ENCODE measurements at places on chromosomes 1 and 21. TPM values are rescaled to one million over a fixed set of nuclear protein-coding genes. Genes with fewer than 3 reads are reported as not detected.

DNA sequence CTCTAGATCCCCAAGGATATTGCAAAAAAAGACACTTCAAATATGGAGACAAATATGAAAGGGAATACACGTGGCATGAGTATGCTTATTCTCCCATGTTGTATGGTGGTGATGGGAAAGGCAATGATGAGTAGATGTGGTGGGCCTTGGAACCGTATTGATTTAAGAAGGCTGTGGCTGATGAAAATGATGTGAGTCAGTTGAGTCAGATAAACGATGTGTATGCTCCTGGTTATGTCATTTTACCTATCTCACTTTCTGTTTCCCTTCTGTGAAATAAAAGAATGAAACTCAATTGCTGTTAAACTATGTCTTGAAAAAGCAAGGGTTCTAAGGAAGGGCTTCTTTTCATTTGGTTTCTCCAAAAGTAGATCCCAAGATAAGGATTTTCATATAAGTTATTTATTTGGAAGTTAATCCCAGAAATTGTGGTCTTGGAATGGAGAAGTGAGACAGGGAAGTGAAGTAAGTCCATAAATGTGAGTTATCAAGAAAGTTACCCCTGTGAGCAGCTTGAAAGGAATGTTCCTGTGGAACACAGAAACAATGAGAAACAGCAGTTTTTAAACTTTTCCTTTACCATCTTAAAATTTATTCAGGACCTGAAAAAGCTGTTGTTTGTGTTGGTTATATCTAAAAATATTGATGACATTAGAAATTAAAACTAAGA, 292.0 kb downstream of the DUSP10 start:
- DNase-seq, result no peak

Gene ITGB2
- 82.0 TPM for total RNA-seq

- no peak for DNase-seq
Observed at GRCh38 chr1:25198663-25199252, 33.5 kb downstream of the SYF2 start.

DNA sequence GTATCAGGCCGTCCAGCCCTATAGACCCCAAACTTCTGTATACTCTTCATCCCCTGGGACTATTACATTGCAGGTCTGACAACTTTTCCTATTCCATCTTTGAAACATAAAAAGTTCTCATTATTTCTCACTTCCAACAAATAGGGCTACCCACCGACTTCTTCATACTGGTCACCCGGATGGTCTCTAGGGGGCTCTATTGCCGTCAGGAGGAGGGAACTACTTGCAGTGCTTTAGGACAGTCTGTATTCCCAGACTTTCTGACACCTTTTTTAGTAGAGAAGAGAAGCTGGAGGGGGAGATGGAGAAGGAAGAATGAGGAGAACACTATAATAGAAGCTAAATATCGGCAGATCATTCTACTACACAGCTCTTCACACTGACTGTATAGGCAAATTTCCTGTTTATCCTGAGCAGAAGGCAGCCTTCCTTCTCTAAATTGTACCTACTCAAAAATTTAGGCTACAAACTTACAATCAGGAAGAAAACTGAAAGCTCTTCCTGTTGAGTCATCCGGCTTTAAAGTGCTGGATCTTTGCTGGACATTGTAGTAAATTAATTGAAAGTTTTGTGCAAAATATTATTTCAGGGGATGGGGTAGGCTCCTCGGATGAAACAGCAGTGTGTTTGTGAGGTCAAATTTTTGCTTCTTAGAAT, 54.6 kb downstream of the CDC7 start:
- no peak for DNase-seq

GRCh38 chr21:34875830-34876229, 173.3 kb downstream of the RUNX1 start:
- DNase-seq, result no peak

GRCh38 chr1:32249831-32250525, 1.1 kb upstream of the LCK start:
- DNase-seq, result peak; percentile 67

Gene OR6K6
- not detected for total RNA-seq

- DNase-seq, result no peak
Observed at GRCh38 chr1:152957561-152957960, 10.6 kb downstream of the SPRR5 start.

DNA sequence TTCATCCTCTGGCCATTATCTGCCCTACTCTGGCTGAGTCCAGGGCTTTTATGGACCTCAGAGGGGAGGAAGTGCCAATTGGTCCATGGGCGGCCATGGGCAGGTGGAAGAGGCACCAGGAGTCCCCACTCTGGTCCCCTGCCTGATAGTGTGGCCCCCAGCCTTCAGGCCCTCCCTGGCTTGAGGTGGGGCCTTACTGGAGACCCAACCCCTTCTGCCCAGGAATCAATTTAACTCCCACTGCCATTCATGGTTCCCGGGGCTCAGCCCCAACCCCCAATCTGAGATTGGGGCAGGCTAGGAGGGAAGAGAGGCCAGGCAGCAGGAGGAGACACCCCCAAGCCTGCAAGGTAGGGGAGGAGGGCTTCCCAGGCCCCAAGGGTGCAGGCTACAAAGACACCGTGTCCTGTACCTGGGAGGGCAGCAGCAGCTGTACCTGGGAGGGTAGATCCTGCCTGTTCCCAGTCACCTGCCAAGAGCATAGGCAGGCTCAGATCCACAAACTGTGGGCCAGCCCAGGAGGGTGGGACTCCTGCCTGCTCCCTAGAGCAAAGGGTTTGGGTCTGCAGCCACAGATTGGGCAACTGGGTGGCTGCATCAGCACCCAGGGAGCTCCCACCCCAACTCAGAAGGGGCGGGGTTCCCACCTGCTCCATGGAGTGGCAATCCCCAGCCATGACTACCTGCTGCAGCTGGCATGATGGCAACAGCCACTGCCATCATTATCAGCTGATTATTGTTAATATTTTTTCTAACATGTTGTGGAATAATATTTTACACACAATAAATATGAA, 1044.1 kb upstream of the B3GALT2 start:
- DNase-seq, result no peak

GRCh38 chr1:170461762-170462384, 70.1 kb upstream of the GORAB start:
- no peak for DNase-seq

Gene CRNN
- not detected for total RNA-seq

Gene VASH2
- 2.1 TPM for total RNA-seq

DNA sequence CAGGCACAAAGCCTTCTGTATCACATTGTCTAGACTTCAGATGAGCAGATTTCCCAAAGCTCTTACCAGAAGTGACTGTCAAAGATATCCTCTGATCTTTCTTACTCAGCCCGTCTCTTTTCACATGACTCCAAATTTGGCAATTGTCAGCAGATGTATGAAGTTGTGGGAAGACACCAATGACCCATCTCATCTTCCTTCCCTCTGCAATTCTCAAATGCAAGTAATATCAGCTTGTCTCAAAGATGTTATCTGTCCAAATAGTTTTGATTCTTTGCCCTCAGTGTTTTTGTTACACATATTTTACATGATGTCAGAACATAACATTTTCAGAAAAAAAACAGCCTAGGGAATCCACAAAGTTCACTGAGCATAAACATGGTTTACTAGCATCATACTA, 45.1 kb upstream of the RGS2 start:
- DNase-seq, result no peak

Gene NUDT4B
- total RNA-seq, result 16.3 TPM

- DNase-seq, result no peak
Observed at GRCh38 chr1:57576756-57577155, 152.9 kb upstream of the DAB1 start.

Gene FAM151A
- total RNA-seq, result not detected

Gene S100B
- 37.5 TPM for total RNA-seq

DNA sequence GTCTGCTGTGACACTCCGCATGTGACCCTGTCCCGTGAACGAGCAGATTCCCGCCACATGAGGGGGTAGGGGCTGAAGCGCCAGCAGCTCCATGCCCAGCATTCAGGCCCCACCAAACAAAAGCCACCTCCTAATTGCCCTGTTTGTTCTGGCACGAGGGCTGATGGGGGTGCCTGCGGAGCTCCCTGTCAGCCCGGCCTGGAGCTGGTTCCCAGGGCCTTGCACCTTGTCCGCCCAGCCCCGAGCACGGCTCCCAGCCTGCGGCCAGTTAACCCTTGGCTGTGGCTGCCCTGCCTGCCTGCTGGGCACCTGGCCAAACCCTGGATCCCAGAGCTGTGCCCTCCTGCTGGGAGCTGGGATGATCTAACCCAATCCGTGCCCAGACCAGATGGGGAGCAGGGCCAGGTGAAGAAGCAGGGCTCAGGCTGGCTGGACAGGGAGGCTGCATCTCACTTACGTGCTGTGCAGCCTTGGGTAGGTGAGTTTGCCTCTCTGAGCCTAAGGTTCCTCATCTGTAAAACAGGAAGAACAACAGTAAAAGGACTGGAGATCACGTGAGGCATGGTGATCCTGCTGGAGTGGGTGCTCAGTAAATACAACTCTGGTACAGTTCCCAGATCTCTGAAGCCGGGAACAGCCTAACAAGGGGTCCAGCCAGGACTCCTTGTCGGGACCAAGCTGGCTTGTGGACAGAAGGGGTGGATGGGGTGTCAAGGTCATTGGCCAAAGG, 110.9 kb upstream of the IFFO2 start:
- DNase-seq, result no peak

DNA sequence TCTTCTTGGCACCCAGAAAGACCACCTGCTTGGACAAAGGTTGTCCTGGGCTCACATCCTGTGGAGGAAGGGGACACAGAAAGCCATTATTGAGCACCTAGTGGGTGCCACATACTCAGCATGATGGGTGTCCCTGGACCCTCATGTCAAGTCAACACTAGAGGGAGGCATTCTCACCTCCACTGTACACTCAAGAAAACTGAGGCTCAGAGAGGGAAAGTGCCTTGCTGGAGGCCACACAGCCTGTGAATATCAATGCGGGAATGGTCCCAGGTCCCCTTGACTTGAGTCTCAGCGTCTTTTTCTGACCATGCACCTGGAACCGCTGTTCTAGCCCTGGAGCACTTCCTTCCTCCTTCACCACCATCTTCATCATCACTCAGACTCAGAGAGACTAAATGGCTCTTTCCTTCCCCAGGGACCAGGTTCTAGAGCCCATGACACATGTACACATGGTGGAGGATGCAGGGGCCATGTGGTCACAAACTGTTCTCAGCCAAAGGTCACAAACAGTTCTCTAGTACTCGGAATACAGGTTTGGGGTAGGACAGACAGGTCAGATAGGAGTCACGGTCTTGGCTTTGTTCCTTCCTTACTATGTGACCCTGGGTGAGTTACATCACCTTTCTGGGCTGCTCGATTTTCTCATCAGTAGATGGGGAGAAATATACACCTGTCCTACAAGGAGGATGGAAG, 89.2 kb upstream of the WNT4 start:
- no peak for DNase-seq

GRCh38 chr1:210003501-210003900, 65.5 kb downstream of the SYT14 start:
- DNase-seq, result no peak

DNA sequence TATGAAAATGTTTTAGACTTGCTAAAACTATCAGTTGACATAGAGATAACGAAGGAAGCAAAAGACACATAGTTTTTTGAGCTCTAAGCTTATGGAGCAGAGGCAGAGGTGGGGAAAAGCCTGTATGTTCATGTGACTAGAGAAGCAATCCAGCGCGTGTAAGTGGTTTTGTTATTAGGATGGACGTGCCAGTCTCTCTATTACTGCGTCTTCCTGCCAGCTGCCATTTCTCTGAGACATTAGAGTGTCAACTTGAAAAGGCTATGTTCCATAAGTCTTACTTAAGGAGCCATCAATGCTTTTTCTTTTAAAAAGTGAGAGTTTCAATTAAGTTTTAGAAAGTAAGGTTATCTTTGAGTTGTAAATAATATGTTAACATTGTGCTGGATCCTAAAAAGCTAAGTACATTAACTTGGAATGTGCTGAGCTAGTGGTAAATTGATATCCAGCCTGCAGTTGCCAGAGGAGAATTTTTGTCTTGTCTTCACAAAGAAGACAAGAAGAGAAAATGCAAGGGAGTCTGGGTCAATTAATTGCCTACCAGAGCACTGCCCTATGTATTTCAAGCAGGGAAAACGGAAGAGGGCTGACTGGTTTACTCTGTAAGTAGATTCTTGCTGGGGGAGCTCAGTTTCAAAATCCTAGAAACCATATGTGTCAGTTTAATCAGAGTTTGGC, 161.8 kb upstream of the B3GALT2 start:
- DNase-seq, result no peak

DNA sequence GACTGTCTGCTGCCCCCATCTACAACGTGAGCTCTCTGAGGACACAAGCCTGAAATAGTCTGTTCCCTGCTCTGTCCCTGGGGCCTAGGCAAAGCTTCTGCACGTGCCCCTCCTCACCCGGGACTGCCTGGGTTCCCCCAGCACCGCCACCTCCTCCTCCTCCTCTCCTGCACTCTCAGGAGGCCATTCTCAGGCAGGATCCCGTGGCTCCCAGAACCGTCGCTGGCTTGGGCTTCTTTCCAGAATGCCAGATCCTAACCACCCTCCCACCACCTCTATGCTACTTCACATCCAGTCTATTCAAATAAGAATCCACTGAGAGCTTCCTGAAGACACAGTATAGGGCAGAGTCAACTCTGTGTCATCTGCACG, 11.2 kb downstream of the NPHP4 start:
- DNase-seq, result no peak

Gene SLC25A34
- 1.5 TPM for total RNA-seq

Gene EPHA10
- 0.83 TPM for total RNA-seq

Gene HIPK1
- total RNA-seq, result 57.1 TPM

DNA sequence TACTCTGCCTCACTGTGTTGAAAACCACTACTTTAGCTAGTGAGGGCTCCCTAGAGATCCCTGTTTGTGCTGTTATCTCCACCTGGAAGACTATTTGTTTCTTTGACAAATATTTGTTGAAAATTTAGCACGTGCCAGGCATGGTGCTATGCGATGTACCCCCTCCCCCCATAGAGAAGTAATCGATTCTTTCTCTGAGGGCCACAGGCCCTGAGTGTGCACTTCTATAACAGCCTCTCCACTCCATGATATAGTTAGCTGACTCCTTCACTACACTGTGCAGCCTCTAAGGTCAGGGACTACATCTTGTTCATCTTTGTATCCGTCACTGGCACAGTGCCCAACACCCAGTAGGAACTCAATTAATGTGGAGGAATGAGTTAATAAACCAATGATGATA, 17.3 kb upstream of the RBM15 start:
- no peak for DNase-seq

DNA sequence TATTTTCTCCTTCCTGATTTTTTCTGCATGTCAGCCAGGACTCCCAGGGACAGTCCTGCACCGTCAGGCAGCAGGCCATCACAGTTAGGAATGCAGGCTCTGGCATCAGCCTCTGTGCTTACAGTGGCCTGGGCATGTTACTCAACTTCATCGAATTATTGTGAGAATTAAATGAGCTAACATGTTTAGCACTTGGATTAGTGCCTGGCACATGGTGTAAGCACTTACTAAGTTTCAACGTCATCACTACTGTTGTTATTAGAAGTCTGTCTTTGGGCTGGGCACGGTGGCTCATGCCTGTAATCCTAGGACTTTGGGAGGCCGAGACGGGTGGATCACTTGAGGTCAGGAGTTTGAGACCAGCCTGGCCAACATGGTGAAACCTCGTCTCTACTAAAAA, 45.1 kb downstream of the SCCPDH start:
- peak; percentile 89 for DNase-seq

GRCh38 chr1:222084996-222085395, 343.1 kb upstream of the DUSP10 start:
- no peak for DNase-seq

- no peak for DNase-seq
Observed at GRCh38 chr1:165717918-165718515, 19.7 kb upstream of the ALDH9A1 start.
